Lower leg skin (tissue), 4 donors: ENCODE measurements at places on chromosomes 2 and 18.
A peak's percentile ranks its signal among the peaks of the same experiment; 100 is the strongest.

GRCh38 chr2:144258154-144258553 lies 261.8 kb downstream of the ZEB2 start:
- DNase-seq: no peak

- DNase-seq: peak; percentile 69
Observed at GRCh38 chr2:58448065-58448507, 207.0 kb upstream of the FANCL start.

- peak; percentile 34 for DNase-seq
Observed at GRCh38 chr2:231947694-231948093, 13.8 kb upstream of the DIS3L2 start.

DNA sequence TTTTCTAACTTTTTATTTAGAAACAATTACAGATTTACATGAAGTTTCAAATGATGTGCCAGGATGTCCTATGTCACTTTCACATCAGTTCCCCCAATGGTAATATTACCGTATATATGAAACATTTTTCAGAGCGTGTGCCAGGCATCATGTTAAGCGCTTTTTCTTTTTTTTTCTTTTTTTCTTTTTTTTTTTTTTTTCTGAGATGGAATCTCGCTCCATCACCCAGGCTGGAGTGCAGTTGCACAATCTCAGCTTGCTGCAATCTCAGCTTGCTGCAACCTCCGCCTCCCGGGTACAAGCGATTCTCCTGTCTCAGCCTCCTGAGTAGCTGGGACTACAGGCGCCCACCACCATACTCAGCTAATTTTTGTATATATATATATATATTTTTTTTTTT lies 5.6 kb upstream of the PPP4R1 start:
- DNase-seq: no peak

- DNase-seq: no peak
Observed at GRCh38 chr18:32759611-32760167, 13.1 kb downstream of the KLHL14 start.

GRCh38 chr18:28846958-28847357 lies 670.0 kb upstream of the CDH2 start:
- no peak for DNase-seq

DNA sequence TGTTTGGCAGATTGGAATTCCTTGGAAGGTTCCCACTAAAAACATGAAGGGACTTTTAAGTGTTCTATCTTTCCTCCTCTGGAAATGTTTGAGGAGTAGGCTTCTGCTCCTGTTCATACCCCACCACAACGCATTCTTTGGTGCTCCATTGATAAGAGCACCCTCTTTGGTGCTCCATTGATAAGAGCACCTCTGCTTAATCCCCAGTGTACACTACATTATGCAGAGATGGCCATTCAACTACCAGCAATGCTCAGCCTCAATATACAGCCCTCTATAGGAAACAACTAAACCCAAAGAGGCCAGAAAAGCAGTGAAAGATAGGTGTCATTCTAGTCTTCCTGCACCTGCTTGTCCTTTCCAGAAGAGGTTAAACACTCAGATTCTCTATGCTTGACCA lies 1.8 kb upstream of the CHAC2 start:
- DNase-seq: no peak

DNA sequence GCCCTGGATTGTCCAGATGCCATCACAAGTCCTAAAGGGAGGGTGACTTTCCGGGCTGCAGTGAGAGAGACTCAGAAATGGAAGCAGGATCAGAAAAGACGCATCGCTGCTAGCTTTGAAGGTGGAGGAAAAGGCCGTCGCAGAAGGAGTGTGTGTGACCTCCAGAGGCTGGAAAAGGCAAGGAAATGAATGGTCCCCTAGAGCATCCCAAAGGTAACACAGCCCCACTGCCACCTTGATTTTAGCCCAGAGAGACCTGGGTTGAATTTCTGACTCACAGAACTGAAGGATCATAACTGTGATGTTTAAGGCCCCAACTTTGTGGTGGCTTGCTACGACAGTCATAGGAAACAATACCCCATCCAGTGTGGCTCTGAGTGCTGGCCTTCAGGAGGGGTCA lies 8.6 kb upstream of the NCK2 start:
- no peak for DNase-seq

- DNase-seq: no peak
Observed at GRCh38 chr2:48114256-48114655, 208.0 kb upstream of the FBXO11 start.

DNA sequence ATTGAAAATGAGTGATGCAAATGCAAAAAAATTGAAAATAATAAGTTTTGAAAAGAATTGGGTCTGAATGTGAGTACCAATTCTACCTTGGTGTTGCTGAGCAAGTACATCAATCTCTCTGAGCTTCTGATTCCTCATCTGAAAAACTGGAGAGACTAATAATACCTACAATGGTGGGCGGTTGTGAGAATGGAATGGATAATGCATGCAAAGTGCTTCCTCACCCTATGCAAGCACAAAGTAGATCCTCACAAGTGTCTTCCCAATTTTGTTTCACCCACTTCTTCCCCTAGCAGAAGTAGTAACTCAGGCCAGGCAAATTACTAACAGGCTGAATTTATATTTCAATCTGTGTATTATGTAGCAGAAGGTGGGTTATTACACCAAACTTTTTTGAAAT lies 191.7 kb upstream of the PIK3C3 start:
- no peak for DNase-seq

GRCh38 chr2:159144776-159145614 lies 141.5 kb downstream of the WDSUB1 start:
- no peak for DNase-seq
